ENCODE measurements at places on chromosomes 4 and X. TPM values are rescaled to one million over a fixed set of nuclear protein-coding genes. Genes with fewer than 3 reads are reported as not detected.

The PRRG3 gene
- total RNA-seq, result not detected

The CC2D2A gene
- not detected for total RNA-seq

GRCh38 chr4:20264688-20265087, 13.0 kb downstream of the SLIT2 start:
- no peaks in the 10 kb centered on the region for H3K36me3 ChIP-seq
- H3K4me3 ChIP-seq, result no peak overlapping the region
- no peaks in the 10 kb centered on the region for H3K27me3 ChIP-seq
- H3K27ac ChIP-seq, result no peak overlapping the region
- DNase-seq, result no peak

GRCh38 chr4:101556842-101557241, 209.5 kb upstream of the PPP3CA start:
- H3K4me1 ChIP-seq, result no peaks in the 10 kb centered on the region
- peaks cover 5% of the 10 kb centered on the region for H3K27me3 ChIP-seq
- H3K36me3 ChIP-seq, result peaks cover 20% of the 10 kb centered on the region
- DNase-seq, result no peak
- H3K27ac ChIP-seq, result no peak overlapping the region
- H3K4me3 ChIP-seq, result no peak overlapping the region
